ENCODE measurements at places on chromosomes 2 and 18.

- DNase-seq = peak; percentile 25
These were observed 41.9 kb downstream of the TACR1 start for GRCh38 chr2:75157435-75157834.

DNA sequence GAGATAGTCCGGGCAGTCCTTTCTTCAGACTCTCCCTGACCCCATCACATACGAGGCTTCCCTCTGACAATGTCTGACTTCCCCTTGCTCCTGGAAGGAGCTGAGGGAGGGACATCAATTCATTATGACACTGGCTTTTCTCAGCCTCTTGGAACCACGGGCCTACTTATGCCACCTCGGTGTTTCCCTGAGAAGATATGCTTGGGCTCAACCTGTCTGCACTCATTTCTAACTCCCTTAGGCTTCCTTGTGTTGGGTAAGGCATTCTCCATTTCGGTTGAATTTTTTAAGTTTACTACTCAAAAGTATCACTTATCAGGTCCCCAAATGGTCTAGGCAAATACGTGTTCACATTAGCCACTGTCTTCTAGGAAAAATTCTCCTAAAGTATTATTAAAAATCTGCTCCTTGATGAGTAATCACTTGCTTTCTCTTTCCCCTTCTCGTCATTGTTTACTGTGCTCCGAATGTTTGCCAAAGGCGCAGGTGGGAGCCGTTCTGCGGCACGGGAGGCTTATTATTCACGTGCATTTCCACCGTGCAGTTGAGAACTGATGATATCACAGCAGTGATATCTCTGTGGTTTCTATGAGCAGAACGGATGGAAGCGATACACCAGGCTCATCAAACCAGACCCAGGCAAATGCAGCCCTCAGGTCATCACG lies 33.1 kb downstream of the ARL4C start:
- no peak for DNase-seq

DNA sequence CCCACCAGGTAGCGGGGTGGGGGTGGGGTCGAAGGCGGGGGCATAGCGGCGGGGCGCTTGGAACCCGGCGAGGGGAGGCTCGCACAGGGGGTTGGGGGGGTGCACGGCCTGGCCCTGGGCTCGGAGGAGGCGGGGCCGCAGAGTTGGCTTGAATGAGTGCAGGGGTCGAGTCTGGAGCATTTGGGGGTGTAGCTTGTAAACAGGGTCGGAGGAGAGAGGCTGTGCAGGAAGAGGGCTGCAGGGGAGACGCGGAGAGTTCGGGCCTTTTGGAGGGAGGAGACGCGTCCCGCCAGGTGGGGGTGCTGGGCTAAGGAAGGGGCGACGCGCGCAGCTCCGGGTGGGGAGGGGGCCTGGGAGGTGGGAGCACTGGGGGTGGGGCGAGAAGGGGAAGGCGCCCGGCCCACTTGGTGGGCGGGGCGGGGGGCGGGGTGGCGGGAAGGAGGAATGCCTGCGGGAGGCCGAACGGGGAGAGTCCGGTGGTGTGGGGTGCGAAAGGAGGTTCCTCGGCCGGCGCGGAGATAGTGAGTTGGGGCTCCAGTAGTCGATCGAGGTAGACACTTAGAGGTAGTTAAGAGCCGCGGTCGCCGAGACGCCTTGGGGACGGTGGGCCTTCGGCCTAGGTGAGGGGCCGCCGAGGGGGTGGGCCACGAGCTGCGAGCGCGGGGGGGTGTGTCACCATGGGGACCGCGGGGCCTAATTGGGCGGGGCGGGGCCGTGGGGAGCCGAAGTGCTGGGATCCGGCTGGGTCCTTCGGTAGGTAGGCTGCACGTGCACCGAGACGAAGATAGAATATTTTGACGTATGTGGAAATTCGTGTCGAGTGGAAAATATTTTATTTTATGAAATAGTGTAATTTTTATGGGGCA lies 774 bp downstream of the MSH6 start:
- peak; percentile 69 for DNase-seq

- no peak for DNase-seq
These were observed 112.5 kb upstream of the AGAP1 start for GRCh38 chr2:235381261-235381912.

DNA sequence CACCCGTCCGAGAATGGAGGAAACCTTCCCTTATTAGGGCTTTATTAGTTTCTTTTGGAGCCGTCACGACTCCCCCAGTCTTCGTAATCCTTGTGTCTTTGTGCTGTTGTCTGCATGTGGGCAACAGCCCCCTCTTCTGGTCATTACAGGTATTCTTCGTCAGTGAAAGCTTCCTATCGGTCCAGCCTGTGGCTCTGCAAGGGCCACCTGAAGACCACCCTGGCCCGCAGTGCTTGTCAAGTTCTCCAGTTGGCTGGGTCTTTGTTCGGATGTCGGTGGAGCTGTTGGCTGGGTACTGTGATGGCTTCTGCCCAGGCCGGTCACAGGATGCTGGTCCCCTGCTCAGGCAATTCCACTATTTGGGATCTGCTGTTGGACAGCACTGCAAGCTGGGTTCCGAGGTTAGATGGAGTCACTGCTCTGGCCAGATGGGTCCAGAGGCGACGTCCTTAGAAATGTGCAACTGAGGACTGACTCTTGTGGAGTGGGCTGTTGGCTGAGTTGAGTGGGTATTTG lies 19.2 kb downstream of the E2F6 start:
- DNase-seq = peak; percentile 61

GRCh38 chr18:70132999-70133398 lies 72.5 kb downstream of the RTTN start:
- DNase-seq = peak; percentile 30

DNA sequence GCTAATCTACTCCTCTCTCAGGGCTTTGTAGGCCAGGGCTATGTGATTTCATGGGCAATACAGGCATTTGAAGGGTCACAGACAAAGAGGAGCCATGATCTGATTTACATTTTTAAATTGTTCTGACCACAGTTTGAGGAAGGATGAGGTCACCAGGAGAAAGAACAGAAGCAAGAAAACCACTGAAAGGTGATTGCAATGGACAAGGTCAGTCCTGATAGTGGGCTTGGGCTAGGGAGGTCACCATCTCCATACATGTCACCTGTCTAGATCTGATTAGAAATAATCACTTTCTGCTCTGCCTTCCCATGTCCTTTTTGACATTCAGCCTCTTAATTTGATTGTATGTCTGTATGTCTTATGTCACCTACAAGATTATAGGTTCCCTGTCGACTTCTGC lies 248.9 kb upstream of the CWC22 start:
- no peak for DNase-seq

DNA sequence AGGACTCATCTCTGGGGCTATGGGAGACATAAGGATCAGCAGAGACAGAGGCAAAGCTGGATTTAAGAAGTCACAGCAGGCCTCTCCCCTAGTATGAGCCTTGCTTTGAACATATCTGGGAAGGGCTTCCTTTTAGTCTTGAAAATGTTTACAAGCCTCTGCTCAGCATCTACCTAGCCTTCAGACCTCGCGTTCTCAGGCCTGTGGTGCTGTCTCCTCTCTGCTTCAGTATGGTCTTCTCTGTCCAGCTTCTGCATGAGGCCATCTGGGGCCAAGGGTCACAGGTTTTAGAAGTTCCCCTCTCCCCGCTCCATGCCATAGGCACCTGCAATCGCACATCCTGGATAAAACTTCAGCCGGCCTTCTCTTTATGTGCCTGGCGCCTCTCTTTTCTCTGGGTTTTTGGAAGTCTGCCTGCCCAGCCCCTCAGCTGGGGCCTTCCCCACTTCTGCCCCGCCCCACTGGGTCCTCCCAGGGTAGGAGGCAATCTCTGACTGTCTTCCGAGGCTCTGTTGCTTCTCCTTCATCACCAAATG lies 7.1 kb downstream of the ACTG2 start:
- DNase-seq = no peak

GRCh38 chr18:63099848-63100629 lies 219.5 kb downstream of the BCL2 start:
- DNase-seq = no peak

DNA sequence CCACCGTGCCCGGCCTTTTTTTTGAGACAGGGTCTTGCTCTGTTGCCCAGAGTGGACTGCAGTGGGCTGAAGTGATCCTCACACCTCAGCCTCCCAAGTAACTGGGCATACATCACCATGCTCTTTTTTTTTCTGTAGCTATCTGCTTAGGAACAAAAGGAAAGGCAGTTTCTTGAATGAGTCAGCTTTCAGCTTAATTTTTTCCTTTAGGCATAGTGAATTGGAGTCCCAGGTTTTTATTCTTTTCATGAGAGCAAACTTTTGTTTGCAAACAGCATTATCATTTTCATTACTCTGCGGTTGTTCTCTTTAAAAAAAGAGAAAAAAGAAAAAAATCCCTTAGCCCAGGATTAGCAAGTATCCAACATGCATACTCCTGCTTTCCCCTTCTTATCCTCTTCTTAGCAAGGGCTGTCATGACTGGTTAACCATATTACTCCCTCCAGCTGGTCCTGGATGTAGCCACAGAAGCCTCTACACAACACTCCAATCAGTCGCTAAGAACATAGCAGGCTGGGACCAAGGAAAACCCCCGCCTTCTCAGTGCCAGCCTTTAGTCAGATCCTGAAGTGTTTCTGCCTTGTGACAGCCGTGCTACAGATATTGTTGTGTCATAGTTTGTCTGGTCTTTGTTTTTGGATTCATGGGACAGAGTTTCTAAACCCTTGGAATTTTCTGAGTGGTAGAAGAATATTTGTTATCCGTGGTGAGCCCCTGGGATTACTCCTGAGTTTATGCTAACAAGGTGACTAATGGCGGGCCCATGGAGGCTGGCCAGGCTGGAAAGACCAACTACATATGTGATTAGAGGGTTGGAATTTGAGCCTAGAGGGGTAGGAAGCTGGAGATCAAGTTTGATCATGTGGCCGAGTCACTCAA lies 23.3 kb upstream of the ST3GAL5 start:
- peak; percentile 60 for DNase-seq

- DNase-seq = no peak
These were observed 59.6 kb upstream of the SERPINE2 start for GRCh38 chr2:224098481-224099230.

GRCh38 chr18:51559198-51559901 lies 361.9 kb upstream of the MEX3C start:
- DNase-seq = no peak

- DNase-seq = no peak
These were observed 38.0 kb upstream of the SNED1 start for GRCh38 chr2:240960309-240960970.

DNA sequence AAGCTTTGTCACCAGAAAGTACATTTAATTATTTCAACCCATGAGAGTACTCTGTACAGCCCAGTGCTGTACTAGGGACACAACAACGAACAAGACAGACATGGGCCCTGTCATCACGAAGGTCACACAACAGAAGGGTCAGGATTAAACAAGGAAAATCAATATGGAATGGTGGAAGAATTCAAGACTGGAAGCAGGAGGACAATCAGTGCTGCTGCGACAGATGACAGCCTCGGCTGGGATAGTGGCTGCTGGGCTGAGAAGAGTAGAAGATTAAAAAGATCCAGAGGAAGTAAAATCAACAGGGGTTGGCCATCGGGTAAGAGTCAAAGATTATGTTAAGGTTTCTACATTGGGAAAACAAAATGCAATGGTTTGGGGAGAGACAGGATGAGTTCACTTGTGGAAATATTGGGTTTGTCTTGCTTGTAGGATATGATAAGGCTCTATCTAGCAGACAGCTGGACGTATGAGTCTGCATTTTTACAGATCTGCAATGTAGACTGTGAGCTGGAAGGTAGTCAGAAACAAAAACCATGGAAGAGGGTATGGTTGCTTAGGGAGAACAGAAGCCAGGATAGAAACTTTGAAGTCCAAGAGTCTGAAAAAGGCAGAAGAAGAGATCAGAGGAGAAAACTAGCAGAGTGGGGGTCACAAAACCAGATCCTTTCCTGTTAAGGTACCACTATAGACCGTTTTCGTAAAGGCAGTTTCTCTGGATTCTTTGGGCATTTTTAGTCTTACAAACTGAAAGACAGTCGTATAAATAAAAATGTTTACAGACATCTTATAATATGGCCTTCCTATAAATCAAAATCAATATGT lies 84.1 kb downstream of the PRELID3A start:
- DNase-seq = no peak

DNA sequence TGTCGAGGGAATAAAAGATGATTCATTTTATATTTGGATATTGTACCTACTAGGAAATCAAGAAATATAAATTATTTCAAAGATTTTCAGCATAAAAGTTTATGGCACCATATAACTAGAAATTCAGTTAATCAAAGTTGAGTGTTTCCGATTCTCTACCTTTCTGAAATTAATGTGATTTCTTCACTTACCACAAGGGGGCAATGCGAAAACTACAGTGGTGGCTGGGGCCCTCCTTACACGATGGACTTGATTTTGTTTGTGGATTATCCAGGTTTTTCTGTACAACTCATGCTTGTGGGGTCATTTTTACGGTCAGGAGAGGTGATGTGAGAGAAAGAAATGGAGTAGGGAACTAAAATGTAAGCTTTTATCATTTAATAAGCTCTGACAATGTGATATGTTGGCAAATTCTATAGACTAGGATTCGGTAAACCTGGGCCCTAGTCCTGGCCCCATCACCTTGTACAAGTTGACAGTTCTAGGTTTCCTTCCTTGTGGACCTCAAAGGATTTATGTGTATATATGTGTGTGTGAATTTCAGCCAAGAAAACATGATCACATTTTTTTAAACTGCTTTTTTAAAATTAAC lies 47.6 kb downstream of the G6PC2 start:
- DNase-seq = no peak

- DNase-seq = no peak
These were observed 93.6 kb upstream of the FZD5 start for GRCh38 chr2:207863345-207863744.

- DNase-seq = no peak
These were observed 60.8 kb downstream of the MOB4 start for GRCh38 chr2:197576631-197577030.

GRCh38 chr2:19538411-19538963 lies 180.1 kb upstream of the OSR1 start:
- peak; percentile 40 for DNase-seq

DNA sequence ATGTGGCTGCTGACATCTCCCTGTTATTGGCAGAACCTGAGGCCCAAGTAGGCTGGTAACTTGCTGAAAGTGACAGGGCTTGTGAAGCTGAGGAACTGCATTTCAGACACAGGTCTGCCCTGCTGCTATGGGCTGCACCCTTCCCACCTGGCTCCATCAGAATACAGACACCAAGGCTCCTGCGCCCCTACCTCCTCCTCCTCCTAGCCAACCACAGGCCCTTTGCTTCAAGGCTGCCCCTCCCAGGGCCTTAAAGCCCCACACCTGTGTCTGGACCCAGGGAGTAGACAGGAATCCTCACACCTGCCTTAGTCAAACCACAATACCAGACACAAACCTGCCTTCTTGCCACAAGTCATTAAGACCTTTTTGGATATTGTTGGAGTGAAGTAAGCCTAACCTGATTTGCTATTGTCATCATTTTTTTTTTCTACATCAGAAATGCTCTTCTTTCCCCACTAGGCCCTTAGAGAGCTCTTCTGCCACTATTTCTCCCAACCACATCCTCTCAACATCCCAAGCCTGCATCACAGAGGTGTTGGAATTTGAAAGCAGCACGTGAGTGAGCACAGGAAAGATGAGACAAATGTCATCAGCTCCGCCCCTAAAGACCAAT lies 489.7 kb downstream of the EIPR1 start:
- DNase-seq = no peak

DNA sequence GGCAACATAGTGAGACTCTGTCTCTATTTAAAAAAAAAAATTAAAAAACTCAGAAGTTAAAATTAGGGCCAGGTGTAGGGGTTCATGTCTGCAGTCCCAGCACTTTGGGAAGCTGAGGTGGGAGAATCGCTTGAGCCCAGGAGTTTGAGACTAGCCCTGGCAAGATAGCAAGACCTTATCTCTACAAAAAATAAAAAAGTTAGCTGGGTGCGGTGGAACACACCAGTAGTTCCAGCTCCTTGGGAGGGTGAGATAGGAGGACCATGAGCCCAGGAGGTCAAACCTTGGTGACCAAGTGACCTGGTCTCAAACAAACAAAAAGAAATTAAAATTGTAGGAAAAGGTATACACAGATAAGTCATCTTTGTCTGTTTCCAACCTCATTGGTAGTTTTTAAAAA lies 11.3 kb downstream of the TTLL4 start:
- no peak for DNase-seq

Data from hepatic stellate cell (primary cell).